Stimulated activated CD4-positive, alpha-beta T cell treated with anti-CD3 and anti-CD28 coated beads, TNF-alpha, amount 100 ng/mL, for 4 hours (primary cell): ENCODE measurements at places on chromosomes 2 and 18.

DNA sequence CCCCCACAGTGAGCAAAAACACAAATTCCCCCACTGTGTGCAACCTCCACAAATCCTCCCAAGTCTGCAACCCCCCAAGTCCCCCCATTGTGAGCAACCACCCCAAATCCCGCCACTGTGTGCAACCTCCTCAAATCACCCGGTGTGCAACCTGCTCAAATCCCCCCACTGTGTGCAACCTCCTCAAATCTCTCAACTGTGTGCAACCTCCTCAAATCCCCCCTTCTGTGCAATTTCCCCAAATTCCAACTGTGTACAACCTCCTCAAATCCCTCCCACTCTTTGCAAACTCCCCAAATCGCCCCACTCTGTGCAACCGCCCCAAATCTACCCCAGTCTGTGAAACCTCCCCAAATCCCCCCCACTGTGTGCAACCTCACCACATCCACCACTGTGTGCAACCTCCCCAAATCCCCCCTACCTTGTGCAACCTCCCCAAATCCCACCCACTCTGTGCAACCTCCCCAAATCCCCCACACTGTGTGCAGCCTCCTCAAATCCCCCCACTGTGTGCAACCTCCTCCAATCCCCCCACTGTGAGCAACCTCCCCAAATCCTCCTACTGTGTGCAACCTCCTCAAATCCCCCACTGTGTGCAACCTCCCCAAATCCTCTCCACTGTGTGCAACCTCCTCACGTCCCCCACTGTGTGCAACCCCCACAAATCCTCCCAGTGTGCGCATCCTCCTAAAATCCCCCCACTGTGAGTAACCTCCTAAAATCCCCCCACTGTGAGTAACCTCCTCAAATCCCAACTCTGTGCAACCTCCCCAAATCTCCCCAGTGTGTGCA is 115.2 kb downstream of the TPO start:
- DNase-seq = no peak

DNA sequence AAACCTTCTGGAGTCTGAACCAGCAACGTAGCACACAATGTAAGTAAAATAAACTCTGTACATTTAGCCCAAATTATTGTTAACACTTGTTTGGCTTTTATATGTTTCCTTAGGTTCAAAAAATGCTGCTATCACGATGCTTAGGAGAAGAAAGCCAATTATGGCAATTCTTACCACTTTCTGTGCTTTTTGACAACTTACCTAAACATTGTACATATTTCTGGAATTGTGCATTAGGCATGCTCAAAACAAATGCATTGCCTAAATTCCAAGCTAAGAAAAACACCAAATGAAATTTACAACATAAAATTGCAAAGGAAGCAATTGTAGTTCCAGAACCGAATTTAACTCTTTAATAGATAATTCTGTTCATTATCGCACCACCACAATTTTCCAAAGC is 585.6 kb upstream of the DSEL start:
- DNase-seq = no peak

- no peak for DNase-seq
These were observed 254.3 kb downstream of the RBM43 start for GRCh38 chr2:151007365-151007764.

- DNase-seq = no peak
These were observed 144.9 kb downstream of the TGIF1 start for GRCh38 chr18:3594760-3595368.

- no peak for DNase-seq
These were observed 395.2 kb downstream of the MTX2 start for GRCh38 chr2:176664478-176664877.

DNA sequence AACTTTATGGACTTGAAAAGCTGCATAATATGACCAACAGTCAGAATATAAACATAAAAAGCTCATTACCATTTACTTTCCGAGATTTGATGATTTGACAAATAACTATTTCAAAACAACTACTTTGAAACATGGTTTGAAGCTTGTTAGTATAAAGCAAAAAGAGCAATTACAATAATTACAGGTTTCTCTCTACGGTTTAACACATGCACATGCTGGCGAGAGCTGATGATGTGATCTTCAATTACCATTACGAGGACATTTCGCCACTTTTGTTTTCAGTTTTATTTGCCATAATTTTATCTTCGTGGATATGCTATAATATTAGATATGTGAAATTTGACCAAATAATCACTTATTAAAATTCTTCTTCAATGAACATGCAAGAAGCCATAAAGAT is 270.1 kb downstream of the TCF4 start:
- no peak for DNase-seq

GRCh38 chr18:59788791-59789106 is 91.5 kb upstream of the CCBE1 start:
- DNase-seq = no peak

GRCh38 chr2:235563056-235563910 is 69.4 kb downstream of the AGAP1 start:
- no peak for DNase-seq

DNA sequence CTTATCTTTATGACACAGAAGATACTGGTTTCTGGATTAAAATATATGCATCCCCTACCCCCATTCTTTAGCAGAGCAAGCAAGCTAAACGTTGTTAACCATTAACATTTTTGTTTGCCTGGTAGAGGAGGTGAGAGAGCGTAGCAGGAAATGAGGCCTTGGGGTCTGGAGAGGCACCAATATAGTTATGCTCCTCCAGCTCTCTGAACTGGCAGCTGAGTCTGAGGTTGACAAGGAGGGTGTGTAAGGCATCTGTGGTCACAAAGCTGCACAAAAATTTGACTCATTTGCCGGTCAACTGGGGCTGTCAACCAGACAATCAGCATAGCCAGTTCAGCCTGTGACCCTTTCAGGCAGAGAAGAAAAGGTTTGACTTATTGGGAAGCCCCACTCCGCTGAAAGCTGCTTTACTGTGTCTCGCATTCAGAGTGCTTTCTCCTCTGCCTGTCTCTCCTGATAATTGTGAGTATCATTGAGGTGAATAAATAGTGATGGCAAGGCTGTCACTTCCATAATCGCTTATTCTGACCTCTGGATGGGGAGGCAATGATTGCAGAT is 647.5 kb upstream of the SETBP1 start:
- no peak for DNase-seq

DNA sequence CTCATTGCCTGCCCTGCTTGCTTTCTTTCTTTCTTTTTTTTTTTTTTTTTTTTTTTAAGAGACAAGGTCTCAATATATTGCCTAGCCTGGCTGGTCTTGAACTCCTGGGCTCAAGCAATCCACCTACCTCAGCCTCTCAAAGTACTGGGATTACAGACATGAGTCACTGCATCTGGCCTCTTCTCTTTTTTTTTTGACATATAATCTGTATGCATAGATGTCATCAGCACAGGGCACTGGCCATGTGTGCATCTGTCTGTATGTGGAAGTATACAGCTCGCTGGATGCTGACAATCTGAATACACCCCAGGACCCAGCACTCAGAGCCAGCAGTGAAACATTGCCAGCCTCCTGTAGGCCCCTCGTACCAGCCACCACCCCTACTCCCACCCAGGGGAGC is 49.5 kb downstream of the TFCP2L1 start:
- DNase-seq = no peak

DNA sequence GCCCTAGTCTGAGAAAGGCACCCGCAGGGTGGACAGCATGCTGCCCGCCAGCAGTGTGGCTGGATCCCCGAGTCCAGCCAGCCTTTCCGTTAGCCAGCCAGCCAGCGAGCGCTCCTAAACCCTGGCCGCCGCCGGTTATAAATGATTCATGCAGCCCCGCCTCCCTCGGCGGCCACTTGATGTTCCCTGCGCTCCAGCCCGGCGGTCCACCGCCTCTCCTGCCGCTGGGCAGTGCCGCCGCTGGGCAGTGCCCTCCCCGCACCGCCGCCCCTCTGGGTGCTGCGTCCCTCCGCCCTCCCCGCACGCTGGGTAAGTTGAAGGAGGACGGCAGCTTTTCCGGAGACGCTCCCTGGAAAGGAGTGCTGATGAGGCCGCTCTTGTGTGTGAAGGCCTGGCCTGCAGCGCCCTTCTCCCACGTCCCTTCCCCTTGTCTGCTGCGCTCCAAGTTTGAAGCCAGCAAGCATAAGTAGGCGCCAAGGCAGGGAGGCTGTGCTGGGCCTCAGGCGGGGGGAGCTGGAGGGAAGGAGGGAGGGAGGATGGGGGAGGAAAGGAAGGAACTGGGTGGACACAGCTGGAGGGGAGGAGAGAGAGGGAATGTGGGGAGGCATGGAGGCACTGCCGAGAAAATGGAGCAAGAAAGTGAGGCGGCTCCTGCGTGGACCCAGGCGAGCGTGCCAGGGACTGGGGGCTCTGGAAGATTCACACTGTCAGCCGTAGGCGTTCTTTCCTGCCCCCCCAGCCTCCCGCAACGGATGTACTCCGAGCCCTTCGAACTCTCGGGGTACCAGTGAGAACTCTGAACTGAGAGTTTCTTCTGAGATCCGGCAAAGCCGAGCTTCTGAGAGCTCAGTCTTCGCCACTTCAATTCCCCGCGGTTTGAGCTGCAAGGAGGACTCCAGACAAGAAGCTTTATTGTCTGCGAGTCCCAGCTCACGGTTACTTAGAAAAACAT is 131.9 kb downstream of the GLI2 start:
- no peak for DNase-seq

DNA sequence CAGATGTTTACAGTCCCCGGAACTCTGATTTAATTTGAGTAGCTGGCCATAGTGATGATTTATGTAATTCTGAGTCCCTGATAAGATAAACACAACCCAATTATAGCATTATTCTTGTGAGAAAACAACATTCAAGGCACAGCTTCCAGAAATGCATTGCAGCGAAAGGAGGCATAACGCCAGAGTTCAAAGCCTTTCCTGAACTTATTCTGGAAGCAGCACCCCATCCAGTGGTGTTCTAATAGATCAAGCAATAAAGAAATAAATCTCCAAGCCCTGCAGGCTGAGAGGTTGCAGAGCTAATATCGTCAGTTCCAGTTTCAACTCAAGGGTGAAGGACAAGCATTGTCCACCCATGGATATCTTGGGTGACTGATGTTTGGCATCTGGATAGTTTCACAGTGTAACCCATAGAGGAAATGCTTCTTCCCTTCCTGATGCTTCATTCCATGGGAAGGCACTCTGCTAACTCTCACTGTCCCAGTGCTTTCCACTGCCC is 18.8 kb downstream of the CDH2 start:
- DNase-seq = no peak

GRCh38 chr2:20660506-20661420 is 6.2 kb upstream of the GDF7 start:
- DNase-seq = no peak

DNA sequence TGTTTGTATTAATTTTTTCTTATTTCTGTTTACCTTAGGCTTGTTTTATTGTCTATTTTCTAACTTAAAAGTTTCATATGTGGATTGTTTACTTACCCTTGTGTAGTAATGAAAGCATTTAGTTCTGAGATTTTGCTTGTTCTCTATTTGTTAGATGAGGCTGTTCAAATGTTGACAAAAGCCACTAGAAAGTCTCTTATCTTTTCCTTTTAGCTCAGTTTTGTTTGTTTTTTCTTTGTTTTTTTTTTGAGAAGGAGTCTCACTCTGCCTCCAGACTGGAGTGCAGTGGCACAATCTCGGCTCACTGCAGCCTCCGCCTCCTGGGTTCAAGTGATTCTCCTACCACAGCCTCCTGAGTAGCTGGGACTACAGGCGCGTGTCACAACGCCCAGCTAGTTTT is 30.9 kb downstream of the USP14 start:
- DNase-seq = no peak

- no peak for DNase-seq
These were observed 6.4 kb downstream of the BBS5 start for GRCh38 chr2:169485650-169486138.

- peak; percentile 96 for DNase-seq
These were observed at the start of gene PAPOLG for GRCh38 chr2:60756097-60757087. TSS of gene PAPOLG (plus strand) at chr2:60756268. CDS start at chr2:60756479, 211 bp downstream.

GRCh38 chr18:38940863-38941531 is 1375.4 kb upstream of the CELF4 start:
- peak; percentile 33 for DNase-seq

DNA sequence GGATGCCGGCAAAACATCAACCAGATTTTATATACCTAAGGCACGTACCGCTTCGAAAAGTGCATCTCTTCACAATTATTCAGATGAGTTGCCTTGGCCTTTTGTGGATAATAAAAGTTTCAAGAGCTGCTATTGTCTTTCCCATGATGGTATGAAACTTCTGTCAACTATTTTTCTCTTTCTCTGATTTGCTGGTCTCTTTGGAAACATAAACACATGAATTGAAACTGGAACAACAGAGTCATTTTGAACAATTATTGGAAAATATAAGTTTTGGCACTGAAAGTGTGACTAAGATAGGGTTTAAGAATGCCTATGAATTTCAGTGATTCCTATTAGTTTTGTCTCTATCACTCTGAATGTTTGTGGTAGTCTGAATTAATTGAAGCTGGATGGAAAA is 109.9 kb downstream of the DPP4 start:
- no peak for DNase-seq

GRCh38 chr2:149465873-149466272 is 121.7 kb downstream of the MMADHC start:
- DNase-seq = no peak

GRCh38 chr2:7620255-7620654 is 703.0 kb downstream of the RNF144A start:
- DNase-seq = no peak

DNA sequence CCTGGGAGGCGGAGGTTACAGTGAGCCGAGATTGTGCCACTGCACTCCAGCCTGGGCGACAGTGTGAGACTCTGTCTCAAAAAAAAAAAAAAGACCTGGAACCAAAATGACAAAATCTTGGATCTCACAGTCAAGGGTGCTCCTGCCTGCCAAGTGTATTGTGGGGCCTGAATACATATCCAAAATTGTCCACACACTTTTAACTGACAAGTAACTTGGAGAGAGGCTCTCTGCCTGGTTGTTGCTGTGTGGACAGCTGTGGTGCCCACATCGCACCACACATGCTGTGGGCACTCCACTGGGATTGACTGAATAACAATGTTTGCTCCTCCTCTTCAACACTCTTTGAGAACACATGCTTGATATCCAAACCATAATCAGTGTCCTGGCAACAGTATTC is 117.6 kb upstream of the REV1 start:
- DNase-seq = no peak

- no peak for DNase-seq
These were observed 10.3 kb upstream of the NT5C1B start for GRCh38 chr2:18599509-18600254.

GRCh38 chr2:11140492-11140891 is 14.8 kb upstream of the SLC66A3 start:
- DNase-seq = no peak

- no peak for DNase-seq
These were observed 154.0 kb downstream of the WDPCP start for GRCh38 chr2:63434024-63435001.

- no peak for DNase-seq
These were observed 126.2 kb upstream of the CAB39 start for GRCh38 chr2:230586328-230586982.

DNA sequence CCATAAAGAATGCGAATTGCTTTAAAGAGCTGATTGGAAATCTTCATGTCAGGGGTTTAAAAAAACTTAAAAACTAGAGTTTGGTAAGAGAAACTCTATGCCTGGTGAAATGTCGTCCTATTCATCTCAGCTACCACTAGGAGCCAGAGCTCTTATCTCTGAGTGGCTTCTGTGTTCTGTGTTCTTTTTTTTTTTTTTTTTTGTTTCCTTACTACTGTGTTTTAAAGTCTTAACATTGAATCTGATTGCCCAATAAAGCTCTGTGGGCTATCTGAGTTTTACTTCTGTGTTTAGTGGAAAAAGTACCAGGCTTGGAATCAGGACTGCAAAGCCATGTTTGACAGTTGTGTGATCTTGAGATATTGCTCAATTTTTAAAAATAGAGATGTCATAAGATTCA is 494.8 kb downstream of the RIT2 start:
- DNase-seq = no peak

GRCh38 chr2:172564376-172564775 is 8.5 kb downstream of the PDK1 start:
- no peak for DNase-seq

GRCh38 chr2:219408631-219409030 is 9.5 kb upstream of the DES start:
- DNase-seq = no peak
